ENCODE measurements at places on chromosomes 11 and 22. TPM values are rescaled to one million over a fixed set of nuclear protein-coding genes. Genes with fewer than 3 reads are reported as not detected.

GRCh38 chr11:119375337-119376196 lies 5.9 kb downstream of the USP2 start:
- no peak for DNase-seq
- H3K27me3 ChIP-seq, result no peaks in the 10 kb centered on the region
- no peak overlapping the region for H3K4me3 ChIP-seq
- H3K27ac ChIP-seq, result no peak overlapping the region
- peaks cover 7% of the 10 kb centered on the region for H3K4me1 ChIP-seq

DNA sequence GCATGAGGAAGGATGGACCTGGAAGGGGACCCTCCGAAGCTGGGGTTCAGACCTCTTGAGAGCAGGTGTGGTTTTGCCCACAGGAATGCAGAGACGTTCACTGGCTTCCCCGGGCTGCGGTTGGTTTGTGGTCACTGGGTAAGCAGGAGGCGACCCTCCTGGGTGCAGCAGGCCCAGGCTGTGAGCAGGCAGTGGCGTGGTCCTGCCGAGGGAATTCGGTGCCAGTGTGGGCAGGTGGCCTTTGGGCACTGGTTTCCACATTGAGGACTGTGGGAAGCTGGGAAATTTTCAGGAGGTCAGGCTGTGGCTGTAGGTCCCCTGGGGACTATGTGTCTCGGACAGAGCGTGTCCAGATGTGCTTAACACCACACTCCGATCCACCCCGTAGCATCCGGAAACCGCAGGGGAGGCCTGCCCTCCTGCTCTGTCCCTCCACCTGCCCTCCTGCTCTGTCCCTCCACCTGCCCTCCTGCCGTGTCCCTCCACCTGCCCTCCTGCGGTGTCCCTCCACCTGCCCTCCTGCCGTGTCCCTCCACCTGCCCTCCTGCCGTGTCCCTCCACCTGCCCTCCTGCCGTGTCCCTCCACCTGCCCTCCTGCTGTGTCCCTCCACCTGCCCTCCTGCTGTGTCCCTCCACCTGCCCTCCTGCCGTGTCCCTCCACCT lies 27.5 kb downstream of the TPCN2 start:
- H3K4me3 ChIP-seq, result no peak overlapping the region
- H3K36me3 ChIP-seq, result peaks cover 5% of the 10 kb centered on the region
- DNase-seq, result no peak
- H3K27ac ChIP-seq, result no peak overlapping the region
- H3K4me1 ChIP-seq, result peaks cover 14% of the 10 kb centered on the region

- no peaks in the 10 kb centered on the region for H3K27me3 ChIP-seq
- H3K36me3 ChIP-seq, result no peaks in the 10 kb centered on the region
- H3K4me1 ChIP-seq, result no peaks in the 10 kb centered on the region
- no peak overlapping the region for H3K4me3 ChIP-seq
- no peak for DNase-seq
- no peak overlapping the region for H3K27ac ChIP-seq
Observed at GRCh38 chr11:81573367-81573766, 1160.3 kb downstream of the FAM181B start.

DNA sequence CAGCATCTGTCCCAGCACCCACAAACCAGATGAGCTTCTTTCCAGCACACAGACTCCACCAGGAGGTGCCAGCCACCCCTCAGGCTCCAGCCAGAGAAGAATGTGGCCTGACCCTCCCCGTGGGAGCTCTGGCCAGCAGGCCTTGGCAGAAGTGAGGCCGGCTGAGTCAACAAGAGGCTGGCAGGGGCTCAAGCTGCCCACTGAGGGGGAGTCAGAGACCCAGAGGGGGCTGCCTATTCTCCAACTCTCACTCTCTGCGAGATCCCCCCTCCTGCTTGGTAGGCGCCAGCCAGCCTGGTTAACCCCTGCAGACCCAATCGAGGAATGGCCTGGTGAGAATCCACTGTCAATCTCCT lies 10.6 kb upstream of the CDC42EP1 start:
- DNase-seq, result no peak
- H3K36me3 ChIP-seq, result no peaks in the 10 kb centered on the region
- H3K4me3 ChIP-seq, result no peak overlapping the region
- peaks cover 4% of the 10 kb centered on the region for H3K27me3 ChIP-seq
- H3K27ac ChIP-seq, result no peak overlapping the region
- peaks cover 7% of the 10 kb centered on the region for H3K4me1 ChIP-seq

The DGCR2 gene
- total RNA-seq, result 18.0 TPM

The POTEH gene
- not detected for total RNA-seq
